ENCODE measurements at places on chromosomes 5 and 9. TPM values are rescaled to one million over a fixed set of nuclear protein-coding genes. Genes with fewer than 3 reads are reported as not detected.

Gene PLPP7
- 2.9 TPM for total RNA-seq

Gene RPS23
- total RNA-seq = 2,049 TPM

Gene FGFR4
- total RNA-seq = 0.49 TPM

Gene CTSL
- total RNA-seq = 172 TPM

Gene GAS1
- 40.7 TPM for total RNA-seq

Gene ROR2
- total RNA-seq = 15.9 TPM

Gene PCDHGA11
- total RNA-seq = 8.0 TPM

Gene AGXT2
- not detected for total RNA-seq

Gene EGFLAM
- 3.5 TPM for total RNA-seq

Gene TCOF1
- total RNA-seq = 23.4 TPM

Gene VCAN
- total RNA-seq = 50.1 TPM

DNA sequence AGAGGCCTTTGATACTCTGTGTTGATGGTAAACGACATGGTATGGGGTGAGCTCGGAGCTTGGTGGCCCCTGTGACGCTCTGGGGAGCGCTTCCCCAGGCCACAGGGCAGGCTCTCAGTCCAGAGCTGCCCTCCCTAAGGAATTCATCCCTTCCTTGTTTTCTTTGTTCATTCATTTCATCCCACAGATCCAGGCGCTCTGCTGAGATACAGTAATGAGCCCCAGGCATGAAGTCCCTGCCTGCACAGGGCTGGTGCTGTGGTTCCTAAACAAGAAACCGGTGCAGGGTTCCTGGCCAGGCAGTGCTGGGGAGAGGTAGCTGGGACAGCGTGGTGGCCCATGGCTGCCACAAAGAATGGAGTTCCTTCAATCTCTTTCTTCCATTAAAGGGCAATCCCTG, 14.4 kb downstream of the NEK6 start:
- peak overlapping the region; percentile 8 for H3K27ac ChIP-seq
- DNase-seq = no peak
- H3K4me3 ChIP-seq = no peak overlapping the region
- H3K4me1 ChIP-seq = peaks cover 17% of the 10 kb centered on the region
- no peaks in the 10 kb centered on the region for H3K36me3 ChIP-seq
- H3K27me3 ChIP-seq = no peaks in the 10 kb centered on the region

- peak; percentile 32 for DNase-seq
- no peaks in the 10 kb centered on the region for H3K27me3 ChIP-seq
- no peak overlapping the region for H3K27ac ChIP-seq
- peaks cover 24% of the 10 kb centered on the region for H3K4me1 ChIP-seq
These were observed 44.3 kb downstream of the CYSTM1 start for GRCh38 chr5:140219068-140219991.

DNA sequence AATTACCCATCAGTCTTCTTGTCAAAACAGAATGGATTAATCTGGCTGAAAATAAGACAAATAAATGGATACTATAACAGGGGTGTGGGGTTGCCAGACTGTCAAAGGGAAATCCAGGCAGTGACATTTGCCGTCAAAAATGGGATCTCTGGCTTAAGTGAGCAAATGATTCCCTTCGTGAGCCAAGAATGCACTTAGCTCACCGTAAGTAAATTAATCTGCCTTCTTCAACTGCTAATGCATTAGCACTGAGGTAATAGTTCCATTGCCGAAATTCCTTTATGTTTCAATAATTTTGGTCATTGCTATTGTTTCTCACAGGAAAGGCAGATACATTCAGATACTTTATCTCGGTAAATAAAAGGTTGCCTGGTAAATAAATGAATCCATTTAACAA, 377.8 kb downstream of the KIAA0825 start:
- no peak for DNase-seq
- no peak overlapping the region for H3K4me3 ChIP-seq
- H3K4me1 ChIP-seq = no peaks in the 10 kb centered on the region
- no peak overlapping the region for H3K27ac ChIP-seq
- no peaks in the 10 kb centered on the region for H3K36me3 ChIP-seq
- H3K27me3 ChIP-seq = no peaks in the 10 kb centered on the region

GRCh38 chr5:3210531-3210930, 385.1 kb upstream of the IRX1 start:
- H3K27ac ChIP-seq = no peak overlapping the region
- H3K27me3 ChIP-seq = no peaks in the 10 kb centered on the region
- DNase-seq = no peak
- H3K4me3 ChIP-seq = no peak overlapping the region
- no peaks in the 10 kb centered on the region for H3K36me3 ChIP-seq

GRCh38 chr9:26463837-26464236, 428.8 kb downstream of the CAAP1 start:
- no peak overlapping the region for H3K4me3 ChIP-seq
- no peaks in the 10 kb centered on the region for H3K4me1 ChIP-seq
- H3K27me3 ChIP-seq = no peaks in the 10 kb centered on the region
- no peak overlapping the region for H3K27ac ChIP-seq
- no peaks in the 10 kb centered on the region for H3K36me3 ChIP-seq
- no peak for DNase-seq

DNA sequence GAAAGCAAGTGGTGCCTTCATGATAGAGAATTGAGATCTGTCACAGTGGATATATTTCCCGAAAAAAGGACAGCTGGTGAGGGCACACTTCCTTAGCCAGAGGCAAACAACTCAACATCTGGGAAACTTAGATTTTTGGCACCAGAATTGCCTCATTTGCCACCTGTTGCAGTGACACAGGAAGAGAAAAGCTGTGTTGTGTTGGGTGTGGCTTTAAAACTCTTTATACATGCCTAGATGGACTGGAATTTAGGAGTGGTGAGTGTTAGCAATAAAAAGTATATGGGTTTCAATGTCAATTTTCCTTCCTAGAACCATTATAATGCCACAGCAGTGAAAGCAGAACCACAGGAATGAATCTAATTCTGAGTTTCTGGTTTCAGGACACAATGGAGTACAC, 62.6 kb upstream of the CEMIP2 start:
- no peak overlapping the region for H3K27ac ChIP-seq
- no peak overlapping the region for H3K4me3 ChIP-seq
- DNase-seq = no peak

GRCh38 chr5:14996997-14997396, 125.4 kb upstream of the ANKH start:
- no peaks in the 10 kb centered on the region for H3K4me1 ChIP-seq
- no peak for DNase-seq
- H3K27ac ChIP-seq = no peak overlapping the region
- H3K36me3 ChIP-seq = no peaks in the 10 kb centered on the region
- H3K27me3 ChIP-seq = no peaks in the 10 kb centered on the region

DNA sequence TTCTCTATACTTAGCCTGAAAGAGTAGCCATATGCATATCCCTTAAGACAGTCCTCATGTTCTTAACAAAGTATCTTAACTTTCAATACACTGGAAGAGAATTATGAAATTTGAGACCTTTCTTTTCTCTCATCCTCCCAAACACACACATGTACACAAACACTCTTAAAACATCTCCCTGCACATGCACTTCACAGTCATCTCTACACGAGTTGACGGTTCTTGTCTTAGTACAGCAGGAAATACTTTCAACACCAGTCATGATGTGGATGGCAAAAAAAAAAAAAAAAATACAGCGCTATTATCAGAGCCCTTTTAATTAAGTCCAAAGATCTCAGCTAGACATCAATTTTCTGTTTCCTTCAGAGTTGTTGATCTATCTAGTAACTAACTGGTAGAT, 43.6 kb upstream of the PCSK1 start:
- H3K4me3 ChIP-seq = no peak overlapping the region
- H3K4me1 ChIP-seq = no peaks in the 10 kb centered on the region
- DNase-seq = no peak
- no peaks in the 10 kb centered on the region for H3K27me3 ChIP-seq

DNA sequence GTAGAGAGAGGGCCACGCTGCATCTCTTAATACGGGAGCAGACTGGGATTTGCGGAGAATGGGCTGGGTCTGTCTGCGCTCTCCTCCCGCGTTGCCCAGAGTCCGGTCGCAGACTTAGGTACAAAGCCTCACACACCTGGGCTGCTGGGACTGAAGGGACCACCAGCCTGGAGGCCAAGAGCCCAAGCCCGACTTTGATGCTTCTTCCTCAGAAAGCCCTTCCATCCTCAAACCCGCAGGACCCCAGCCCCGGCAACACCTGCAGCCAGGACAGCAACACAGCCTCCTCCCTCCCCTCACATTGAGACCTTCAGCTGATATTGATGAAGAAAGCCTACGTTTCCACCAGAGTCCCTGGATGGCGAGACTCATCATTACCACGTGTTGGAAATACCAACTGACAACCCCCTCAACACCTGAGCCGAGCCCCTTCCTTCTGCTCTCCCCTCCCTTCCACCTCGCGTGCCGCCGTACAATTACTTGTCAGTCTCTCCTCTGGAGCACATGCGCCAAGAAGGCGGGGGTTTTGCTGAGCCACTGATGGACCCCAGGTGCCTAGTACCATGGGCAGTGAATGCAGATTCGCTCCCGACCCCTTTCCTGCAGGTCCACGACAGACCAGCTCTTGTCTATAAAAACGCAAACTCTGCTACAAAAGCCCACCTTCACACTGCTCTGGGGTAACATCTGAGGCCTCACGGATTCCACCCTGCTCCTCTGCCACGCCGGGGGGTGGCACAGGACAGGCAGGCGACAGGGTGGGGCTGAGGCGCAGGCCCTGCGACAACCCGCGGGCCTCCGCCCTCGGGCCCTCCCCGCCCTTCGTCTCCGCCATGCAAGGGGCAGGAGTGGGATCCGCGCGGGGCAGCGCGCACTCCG, 841 bp downstream of the ASB6 start:
- H3K36me3 ChIP-seq = peaks cover 31% of the 10 kb centered on the region
- peak overlapping the region; percentile 80 for H3K27ac ChIP-seq
- no peaks in the 10 kb centered on the region for H3K27me3 ChIP-seq
- H3K4me1 ChIP-seq = peaks cover 19% of the 10 kb centered on the region

- H3K27ac ChIP-seq = no peak overlapping the region
- no peak overlapping the region for H3K4me3 ChIP-seq
- no peak for DNase-seq
These were observed 7.3 kb downstream of the ANKH start for GRCh38 chr5:14864181-14864812.

GRCh38 chr5:159430361-159431012, 100.2 kb upstream of the IL12B start:
- no peaks in the 10 kb centered on the region for H3K36me3 ChIP-seq
- no peak for DNase-seq
- H3K27me3 ChIP-seq = no peaks in the 10 kb centered on the region

- H3K4me3 ChIP-seq = no peak overlapping the region
- no peak overlapping the region for H3K27ac ChIP-seq
- no peak for DNase-seq
- H3K4me1 ChIP-seq = peaks cover 9% of the 10 kb centered on the region
- H3K27me3 ChIP-seq = peaks cover 9% of the 10 kb centered on the region
- H3K36me3 ChIP-seq = no peaks in the 10 kb centered on the region
These were observed 13.0 kb downstream of the BARX1 start for GRCh38 chr9:93942161-93942560.

GRCh38 chr5:143037071-143037470, 266.9 kb downstream of the ARHGAP26 start:
- H3K4me1 ChIP-seq = no peaks in the 10 kb centered on the region
- H3K4me3 ChIP-seq = no peak overlapping the region
- no peak for DNase-seq
- H3K27me3 ChIP-seq = no peaks in the 10 kb centered on the region
- no peaks in the 10 kb centered on the region for H3K36me3 ChIP-seq

DNA sequence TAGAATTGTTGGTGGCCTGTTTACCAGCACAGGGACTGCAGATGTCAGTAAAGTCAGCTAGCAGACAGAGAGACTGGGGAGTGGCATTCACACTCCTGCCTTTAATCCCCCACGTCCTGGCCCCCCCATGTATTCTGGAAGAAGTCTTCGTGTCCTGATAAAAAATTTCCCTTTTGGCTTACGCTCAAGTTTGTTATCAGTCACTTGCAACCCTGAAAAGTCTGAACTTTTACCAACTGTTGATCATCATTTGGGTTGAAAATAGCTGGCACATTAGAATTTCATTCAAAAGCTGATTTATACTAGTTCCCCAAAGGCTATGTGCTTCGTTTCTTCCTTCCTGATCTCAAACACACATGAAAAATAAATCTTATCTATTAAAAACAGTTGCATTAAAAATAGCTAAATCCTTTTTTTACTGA, 5.8 kb upstream of the CRHBP start:
- H3K36me3 ChIP-seq = no peaks in the 10 kb centered on the region
- no peaks in the 10 kb centered on the region for H3K27me3 ChIP-seq
- no peak overlapping the region for H3K4me3 ChIP-seq
- no peak overlapping the region for H3K27ac ChIP-seq

- DNase-seq = no peak
- H3K27ac ChIP-seq = no peak overlapping the region
- H3K36me3 ChIP-seq = no peaks in the 10 kb centered on the region
- no peak overlapping the region for H3K4me3 ChIP-seq
These were observed 174.0 kb downstream of the HMHB1 start for GRCh38 chr5:143985832-143986515.

GRCh38 chr9:113361304-113362018, 12.1 kb downstream of the BSPRY start:
- peak overlapping the region; percentile 35 for H3K27ac ChIP-seq
- no peak overlapping the region for H3K4me3 ChIP-seq
- DNase-seq = no peak
- H3K36me3 ChIP-seq = no peaks in the 10 kb centered on the region

DNA sequence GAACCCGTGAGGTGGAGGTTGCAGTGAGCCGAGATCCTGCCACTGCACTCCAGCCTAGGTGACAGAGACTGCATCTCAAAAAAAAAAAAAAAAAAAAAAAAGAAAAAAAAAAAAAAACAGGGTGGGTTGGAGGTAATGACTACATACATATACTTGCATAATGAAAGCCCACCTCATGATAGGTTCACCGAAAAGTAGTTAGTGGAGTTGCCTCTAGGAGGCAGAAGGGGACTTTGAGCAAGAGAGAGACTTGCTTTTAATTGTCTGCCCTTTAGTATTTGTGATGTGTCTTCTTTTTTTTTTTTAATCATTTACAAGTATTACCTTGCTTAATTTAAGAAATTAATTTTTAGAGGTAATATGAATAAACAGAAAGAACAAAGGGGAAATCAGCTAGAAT, 99.8 kb downstream of the PPARGC1B start:
- no peak overlapping the region for H3K27ac ChIP-seq
- H3K27me3 ChIP-seq = no peaks in the 10 kb centered on the region
- no peaks in the 10 kb centered on the region for H3K36me3 ChIP-seq
- no peaks in the 10 kb centered on the region for H3K4me1 ChIP-seq
- no peak overlapping the region for H3K4me3 ChIP-seq

DNA sequence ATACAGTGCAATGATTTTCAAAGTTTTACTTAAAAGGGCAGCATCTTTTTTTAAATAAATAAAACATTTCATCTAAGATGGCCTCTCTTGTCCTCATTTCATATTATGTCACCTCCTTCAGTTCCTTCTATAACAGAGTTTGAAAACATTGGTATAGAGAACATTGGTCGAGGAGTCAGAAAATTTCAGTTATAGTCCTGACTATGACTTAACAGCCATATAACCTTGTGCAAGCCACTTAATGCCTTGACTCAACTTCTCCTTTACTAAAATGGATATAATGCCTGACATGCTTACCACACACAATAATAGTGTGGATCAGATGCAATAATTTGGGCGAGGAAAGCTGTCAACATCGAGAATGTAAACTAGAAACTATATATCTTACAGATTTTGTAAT, 22.6 kb downstream of the SSBP2 start:
- no peaks in the 10 kb centered on the region for H3K36me3 ChIP-seq
- no peak overlapping the region for H3K4me3 ChIP-seq
- H3K4me1 ChIP-seq = peaks cover 6% of the 10 kb centered on the region
- H3K27ac ChIP-seq = no peak overlapping the region

GRCh38 chr5:16271851-16272250, 92.3 kb upstream of the MARCHF11 start:
- H3K27me3 ChIP-seq = no peaks in the 10 kb centered on the region
- no peak overlapping the region for H3K27ac ChIP-seq
- no peak for DNase-seq
- no peaks in the 10 kb centered on the region for H3K4me1 ChIP-seq

All from thyroid gland (tissue), 4 donors.